IMR-90 (cell line): ENCODE measurements at places on chromosomes 16 and 17. TPM values are rescaled to one million over a fixed set of nuclear protein-coding genes. Genes with fewer than 3 reads are reported as not detected.
A peak's percentile ranks its signal among the peaks of the same experiment; 100 is the strongest.

DNA sequence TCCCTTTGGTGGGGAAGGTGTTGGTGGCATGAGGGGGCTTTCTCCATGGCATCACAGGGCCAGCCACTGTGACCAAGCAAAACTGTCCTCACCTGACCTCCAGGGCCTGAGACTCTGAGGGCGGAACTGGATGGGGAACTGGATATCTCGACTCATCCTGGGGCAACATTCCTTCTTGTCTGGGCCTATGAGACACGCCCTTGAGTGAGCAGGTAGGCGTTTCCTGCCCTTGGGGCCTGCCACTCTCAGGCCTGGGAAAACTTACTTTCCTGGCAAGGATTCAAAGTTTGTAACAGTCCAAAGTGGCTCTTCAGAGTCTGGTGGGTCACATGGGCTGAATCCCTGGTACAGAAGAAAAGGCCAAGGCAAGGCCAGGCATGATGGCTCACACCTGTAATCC lies 9.6 kb downstream of the MT1X start:
- no peak overlapping the region for H3K4me3 ChIP-seq
- no peaks in the 10 kb centered on the region for H3K36me3 ChIP-seq
- no peaks in the 10 kb centered on the region for H3K4me1 ChIP-seq

- H3K4me1 ChIP-seq = no peaks in the 10 kb centered on the region; the same call in 1 of the 2 replicates
- H3K27me3 ChIP-seq = peaks cover 7% of the 10 kb centered on the region
- H3K36me3 ChIP-seq = no peaks in the 10 kb centered on the region
- no peak overlapping the region for H3K27ac ChIP-seq
- DNase-seq = no peak
- H3K4me3 ChIP-seq = no peak overlapping the region
Measured at GRCh38 chr16:29761882-29762281, 16.1 kb upstream of the C16orf54 start.

The DUSP3 gene
- 40.9 and 42.5 TPM in 2 replicates for total RNA-seq

DNA sequence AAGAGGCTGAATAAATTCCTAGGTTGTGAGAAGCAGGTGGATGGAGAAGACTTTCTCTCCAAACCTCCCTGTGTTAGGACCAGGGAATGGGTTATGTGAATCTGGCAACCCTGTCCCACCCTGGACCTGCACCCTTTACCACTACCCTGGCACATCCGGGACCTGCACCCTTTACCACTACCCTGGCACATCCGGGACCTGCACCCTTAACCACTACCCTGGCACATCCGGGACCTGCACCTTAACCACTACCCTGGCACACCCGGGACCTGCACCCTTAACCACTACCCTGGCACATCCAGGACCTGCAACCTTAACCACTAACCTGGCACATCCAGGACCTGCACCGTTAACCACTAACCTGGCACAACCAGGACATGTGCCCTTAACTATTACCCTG lies 207.0 kb upstream of the CACNG3 start:
- no peaks in the 10 kb centered on the region for H3K4me1 ChIP-seq
- H3K4me3 ChIP-seq = no peak overlapping the region
- H3K27me3 ChIP-seq = no peaks in the 10 kb centered on the region
- no peaks in the 10 kb centered on the region for H3K36me3 ChIP-seq

DNA sequence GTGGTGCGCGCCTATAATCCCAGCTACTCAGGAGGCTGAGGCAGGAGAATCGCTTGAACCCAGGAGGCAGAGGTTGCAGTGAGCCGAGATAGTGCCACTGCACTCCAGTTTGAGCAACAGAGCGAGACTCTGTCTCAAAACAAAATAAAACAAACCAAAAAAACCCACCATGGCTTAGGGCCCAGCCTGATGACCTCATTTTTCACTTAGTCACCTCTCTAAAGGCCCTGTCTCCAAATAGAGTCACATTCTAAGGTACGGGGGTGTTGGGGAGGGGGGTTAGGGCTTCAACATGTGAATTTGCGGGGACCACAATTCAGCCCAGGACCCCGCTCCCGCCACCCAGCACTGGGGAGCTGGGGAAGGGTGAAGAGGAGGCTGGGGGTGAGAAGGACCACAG lies 1.4 kb upstream of the STH start:
- DNase-seq = peak; percentile 59
- no peaks in the 10 kb centered on the region for H3K36me3 ChIP-seq
- peaks cover 2% of the 10 kb centered on the region; the same call in 1 of the 2 replicates for H3K4me1 ChIP-seq
- no peak overlapping the region for H3K27ac ChIP-seq
- H3K4me3 ChIP-seq = no peak overlapping the region

- H3K4me3 ChIP-seq = no peak overlapping the region
- peaks cover 3% of the 10 kb centered on the region for H3K4me1 ChIP-seq
- peaks cover 6% of the 10 kb centered on the region for H3K36me3 ChIP-seq
- H3K27me3 ChIP-seq = no peaks in the 10 kb centered on the region
- DNase-seq = peak; percentile 75
Measured at GRCh38 chr17:29444589-29444988, 54.4 kb downstream of the TAOK1 start.

- peaks cover 11% of the 10 kb centered on the region for H3K4me1 ChIP-seq
- no peaks in the 10 kb centered on the region for H3K27me3 ChIP-seq
- H3K27ac ChIP-seq = peak overlapping the region; percentile 100
- peaks cover 22% of the 10 kb centered on the region for H3K36me3 ChIP-seq
- peak overlapping the region; percentile 57 for H3K4me3 ChIP-seq
Measured at GRCh38 chr16:3022684-3023414, 893 bp downstream of the HCFC1R1 start.

The CPHXL2 gene
- not detected in 2 replicates for total RNA-seq

GRCh38 chr16:49924078-49924477 lies 68.2 kb upstream of the ZNF423 start:
- H3K27me3 ChIP-seq = no peaks in the 10 kb centered on the region
- no peaks in the 10 kb centered on the region for H3K4me1 ChIP-seq
- DNase-seq = no peak
- H3K27ac ChIP-seq = no peak overlapping the region

DNA sequence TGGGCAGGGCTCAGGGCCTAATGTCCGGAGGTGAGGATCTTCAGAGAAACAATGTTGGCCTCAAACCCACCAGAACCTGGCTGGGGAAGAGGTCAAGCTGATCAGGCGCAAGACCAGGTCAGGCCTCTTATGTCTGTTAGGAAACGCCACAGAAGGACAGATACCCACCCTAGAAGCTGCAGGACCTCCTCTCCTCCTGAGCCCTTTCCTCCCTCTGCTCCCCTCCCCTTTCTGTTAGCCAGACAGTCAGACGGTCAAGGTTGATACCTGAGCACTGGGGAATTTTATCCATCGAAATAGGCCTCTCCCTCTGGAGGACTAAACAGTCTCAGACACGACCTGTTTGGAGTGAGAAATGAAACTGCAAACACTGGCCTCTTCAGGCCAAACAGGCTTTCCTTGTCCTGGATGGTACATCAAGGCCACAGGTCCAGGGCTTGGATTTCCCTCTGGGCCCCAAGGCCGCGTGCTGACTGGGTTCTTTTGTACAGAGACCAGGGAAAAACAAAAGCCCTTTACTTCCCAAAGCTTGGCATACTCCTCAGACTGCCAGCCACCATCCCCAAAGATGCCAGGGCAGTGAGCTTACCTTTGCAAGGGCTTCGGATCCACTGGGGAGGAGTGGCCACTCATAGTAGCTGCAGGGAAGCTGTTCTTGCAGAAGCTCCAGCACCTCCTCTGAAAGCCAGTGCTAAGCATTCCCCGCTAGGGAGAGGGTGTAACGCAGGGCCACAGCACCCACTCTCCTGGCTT lies 135.8 kb downstream of the CCDC182 start:
- H3K36me3 ChIP-seq = no peaks in the 10 kb centered on the region
- peaks cover 13% of the 10 kb centered on the region for H3K4me1 ChIP-seq
- no peak overlapping the region for H3K27ac ChIP-seq
